ENCODE measurements at places on chromosomes 4 and X.
A peak's percentile ranks its signal among the peaks of the same experiment; 100 is the strongest.

DNA sequence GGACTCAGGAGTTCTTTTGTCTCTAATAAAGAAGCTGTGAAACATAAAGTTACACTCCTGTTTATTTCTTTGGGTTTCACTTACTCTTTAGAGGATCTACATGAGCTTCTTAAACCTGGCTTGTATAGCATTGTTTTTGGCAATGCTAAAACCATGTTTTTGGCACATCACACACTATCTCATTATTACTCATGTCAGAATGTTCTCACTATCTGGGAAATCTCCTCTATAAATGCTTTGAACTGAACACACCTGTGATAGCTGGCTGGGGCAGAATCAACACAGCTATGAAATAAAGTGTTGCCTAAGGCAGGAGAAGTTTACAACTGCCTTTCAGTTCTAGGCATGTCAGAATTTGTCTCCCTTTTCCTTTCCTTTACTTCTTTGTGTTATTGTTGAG, 52.6 kb downstream of the SULT1B1 start:
- no peak for DNase-seq

- no peak for DNase-seq
Observed at GRCh38 chr4:151035328-151035727, 20.2 kb upstream of the LRBA start.

DNA sequence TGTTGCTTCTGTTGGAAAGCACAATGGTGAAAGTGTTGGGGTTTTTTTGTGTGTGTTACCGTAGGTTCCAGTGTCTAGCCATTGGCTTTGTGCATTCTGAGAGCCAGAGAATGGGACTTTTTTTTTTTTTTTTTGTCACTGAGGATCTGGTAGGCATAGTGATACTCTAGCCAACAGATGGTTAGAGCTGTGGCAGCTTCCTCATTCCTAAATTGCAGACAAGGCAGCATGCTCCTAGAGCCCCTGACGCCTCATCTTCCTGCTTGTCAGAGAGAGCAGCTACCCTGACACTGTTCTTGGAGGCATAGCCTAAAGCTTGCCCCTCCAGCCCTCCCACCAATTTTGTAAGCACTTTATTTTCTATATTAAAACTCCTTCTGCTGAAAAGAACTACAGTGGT, 27.0 kb downstream of the ARHGEF9 start:
- no peak for DNase-seq

DNA sequence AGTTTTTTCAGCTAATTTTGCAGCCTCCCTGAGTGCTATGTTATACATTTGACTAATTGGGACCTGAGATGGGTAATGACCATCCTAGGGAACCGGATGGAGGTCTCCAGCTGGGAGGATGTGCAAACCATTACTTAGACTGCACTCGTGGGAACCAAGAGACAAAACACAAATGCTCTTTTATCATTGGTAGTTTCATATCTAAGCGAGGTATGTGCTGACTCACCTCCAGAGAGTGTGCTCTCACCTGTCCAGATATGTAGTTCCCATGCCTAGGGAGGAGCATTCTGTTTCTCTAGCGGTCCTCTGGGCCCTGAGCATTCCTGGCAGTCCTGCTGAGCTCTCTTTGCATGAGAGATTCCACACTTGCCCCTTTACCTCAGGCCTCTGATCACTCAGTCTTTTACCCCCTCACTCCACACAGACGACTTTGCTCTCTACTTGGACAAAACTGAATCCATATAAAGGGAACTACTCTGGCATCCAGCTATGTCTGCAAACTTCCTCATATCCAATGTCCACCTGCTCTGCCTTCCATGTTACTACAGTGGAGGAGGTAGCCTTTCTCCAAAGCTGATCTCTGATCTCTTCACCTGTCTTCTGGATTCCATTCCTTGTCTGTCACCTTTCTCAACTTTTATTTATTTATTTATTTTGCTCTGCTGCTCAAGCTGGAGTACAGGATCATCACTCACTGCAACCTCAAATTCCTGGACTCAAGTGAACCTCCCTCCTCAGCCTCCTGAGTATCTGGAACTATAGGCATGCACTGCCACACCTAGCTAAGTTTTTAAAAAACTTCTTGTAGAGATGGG, 88.4 kb downstream of the LRP2BP start:
- DNase-seq = no peak

DNA sequence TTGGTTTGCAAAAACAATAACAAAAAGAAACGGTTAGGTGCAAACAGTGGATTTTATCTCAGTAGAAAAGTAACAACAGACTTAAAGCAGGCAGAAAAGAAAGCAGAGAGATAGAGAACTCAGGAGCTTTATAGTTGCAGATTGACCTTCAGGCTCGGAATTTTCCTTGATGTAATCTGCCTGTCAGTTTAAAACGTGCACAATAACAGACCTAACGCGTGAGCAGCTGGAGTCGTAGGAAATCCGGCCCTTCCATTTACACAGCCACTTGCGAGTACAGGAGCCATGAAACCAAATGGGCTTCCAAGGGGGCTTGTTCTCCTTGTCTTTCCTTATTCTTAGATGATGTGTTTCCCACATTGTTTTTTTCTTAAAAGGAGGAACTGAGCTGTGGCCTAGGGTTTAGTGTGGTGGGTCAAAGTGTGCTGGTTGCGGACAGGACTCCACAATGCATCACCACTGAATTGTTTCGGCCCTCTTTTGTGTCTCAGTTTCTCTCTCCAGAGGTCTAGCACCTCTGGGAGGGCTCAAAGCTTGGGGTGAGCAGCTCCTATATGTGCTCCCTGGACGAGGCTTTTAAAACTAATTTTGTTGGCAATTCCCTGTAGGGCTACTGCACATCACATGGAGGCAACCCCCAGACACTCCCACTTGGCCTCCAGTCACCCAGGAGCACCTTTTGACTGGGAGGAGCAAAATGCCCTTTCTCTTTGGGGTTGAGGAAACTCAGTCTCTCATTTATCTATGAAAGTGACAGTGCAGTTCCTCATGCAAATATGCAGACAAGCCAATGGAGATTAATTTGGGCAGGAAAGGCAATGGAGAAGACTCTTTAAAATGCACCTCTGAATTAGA, 13.9 kb upstream of the MPP1 start:
- DNase-seq = no peak

DNA sequence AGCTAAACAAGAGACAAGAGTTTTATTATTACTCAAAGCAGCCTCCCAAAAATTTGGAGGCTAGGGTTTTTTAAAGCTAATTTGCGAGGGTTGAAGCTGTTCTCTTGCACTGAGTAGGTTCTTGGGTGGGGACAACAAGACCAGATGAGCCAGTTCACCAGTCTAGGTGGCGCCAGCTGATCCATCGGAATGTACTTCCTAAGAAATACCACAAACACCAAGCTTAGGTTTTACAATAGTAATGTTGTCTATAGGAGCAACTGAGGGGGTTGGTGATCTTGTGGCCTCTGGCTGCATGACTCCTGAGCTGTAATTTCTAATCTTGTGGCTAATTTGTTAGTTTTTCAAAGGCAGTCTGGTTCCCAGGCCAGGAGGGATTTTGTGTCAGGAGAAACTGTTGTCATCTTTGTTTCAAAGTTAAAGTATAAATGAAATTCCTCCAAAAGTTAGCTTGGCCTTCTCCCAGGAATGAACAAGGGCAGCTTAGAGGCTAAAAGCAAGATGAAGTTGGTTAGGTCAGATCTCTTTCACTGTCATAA, 130.6 kb downstream of the SLC7A11 start:
- no peak for DNase-seq

DNA sequence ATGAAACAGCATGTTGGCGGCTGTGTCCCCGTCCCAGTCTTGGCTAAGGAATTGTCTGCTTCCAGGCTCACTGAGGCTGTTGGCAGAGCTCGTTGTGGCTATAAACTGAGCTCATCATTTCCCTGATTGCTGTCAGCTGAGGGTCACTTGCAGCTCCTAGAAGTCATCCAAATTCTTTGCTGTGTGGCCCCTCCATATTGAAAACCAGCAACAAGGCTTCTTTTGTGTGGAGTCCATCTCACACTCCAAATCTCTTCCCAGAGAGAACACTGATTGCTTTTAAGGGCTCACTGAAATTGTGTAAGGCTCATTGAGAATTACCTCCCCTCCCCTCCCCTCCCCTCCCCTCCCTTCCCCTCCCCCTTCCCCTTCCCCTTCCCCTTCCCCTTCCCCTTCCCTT, 23.3 kb downstream of the TBC1D14 start:
- no peak for DNase-seq

DNA sequence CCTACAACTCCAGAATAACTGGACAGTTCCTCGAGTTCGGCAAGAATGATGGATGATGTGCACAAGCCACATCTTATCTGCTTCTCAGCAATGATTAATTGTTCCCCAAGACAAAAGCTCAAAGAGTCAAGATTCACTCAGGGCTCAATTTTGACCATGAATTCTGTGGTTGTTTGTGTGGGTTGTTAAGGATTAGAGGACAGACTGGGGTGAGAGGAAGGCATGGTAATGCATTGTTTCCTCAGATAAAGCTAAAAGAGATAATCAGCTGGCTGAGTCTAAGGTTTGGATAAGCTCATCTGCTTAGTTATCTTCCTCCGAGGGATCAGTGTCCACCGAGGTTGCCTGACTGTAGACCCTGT, 161.0 kb downstream of the CPEB2 start:
- DNase-seq = no peak

DNA sequence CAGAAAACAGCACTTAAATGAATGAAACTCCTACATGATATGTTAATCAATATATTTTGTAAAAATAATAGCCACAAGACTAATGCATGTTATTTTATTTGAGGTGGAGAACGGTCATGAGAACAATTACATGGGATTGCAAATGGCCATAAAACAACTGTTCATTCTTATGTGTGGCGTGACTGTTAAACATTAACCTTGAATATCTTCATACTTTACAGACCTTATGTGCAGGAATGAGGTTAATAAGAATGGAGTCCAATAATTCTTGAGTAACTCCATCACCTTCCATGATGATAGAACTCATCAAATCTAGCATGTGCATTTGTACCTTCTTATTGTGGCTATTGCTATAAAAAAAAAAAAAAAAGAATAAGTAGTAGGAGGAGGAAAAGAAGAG, 55.3 kb downstream of the PDS5A start:
- no peak for DNase-seq

DNA sequence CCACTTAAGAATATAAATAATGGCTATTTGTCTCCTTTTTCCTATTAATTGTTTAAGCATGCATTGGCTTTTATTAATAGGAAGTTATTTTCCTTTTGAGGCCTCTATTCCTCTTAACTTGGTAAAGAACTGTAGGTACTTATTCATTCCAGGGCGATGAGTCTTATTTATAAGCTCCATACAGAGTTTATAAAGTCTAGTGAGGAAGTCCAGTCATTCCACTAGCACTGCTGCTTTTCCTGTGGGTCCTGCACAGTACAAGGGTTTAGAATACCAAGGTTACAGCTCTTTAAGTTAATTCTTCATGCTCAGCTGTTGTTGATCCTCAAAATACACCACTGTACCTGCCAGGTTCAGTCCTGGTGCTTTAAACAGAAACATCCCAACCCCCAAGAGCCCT, 28.5 kb upstream of the WNK3 start:
- no peak for DNase-seq

DNA sequence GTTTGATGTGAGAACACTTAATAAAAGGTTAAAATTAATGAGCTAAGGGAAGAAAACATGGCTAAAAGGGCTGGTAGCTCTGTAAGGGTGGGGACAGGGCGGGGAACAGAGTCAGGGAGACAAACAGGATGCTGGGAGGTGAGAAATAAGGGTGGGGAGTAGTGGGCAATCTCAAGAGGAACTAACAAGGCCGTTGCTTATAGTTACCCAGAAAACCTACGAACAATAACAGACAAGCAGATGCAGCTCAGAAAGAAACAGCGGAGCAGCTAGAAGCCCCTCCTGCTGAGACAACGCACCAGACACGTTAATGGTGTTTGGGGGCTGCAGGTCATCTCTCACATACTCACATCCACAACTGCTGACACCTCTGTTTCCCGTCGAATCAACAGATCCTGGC, 9.7 kb upstream of the KLF3 start:
- no peak for DNase-seq

DNA sequence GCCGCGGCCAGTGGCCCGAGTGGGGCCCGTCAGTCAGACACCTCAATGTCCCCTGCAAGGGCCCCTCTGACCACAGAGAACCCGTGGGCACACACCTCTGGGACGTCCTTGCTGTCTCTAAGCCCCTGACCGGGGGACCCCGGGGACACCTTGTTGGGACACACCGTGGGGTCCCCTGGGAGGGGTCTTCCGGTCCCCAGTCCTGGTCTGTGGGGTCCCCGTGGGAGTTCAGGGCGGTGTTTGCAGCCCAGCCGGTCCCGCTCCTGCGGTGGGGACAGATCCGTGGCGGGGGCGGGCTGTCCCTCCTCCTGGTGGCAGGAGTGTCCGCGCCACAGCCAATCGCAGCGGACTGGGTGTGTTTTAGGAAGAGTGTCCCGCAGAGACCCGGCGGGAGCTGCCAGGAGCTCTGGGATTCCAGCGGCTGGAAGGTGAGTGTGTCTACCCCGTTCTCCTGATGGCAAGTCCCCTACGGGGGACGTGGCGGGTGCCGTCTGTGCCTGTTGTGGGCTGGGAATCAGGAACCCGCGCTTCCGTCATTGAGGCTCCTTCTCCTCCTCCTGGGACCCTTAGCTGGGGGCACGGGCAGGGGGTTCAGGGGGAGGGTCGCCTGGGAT, 5.1 kb upstream of the PLCXD1 start:
- DNase-seq = peak; percentile 22

GRCh38 chrX:42804524-42804923, 26.6 kb upstream of the PPP1R2C start:
- no peak for DNase-seq

- no peak for DNase-seq
Observed at GRCh38 chr4:2395584-2395983, 22.9 kb downstream of the ZFYVE28 start.

- no peak for DNase-seq
Observed at GRCh38 chr4:7238300-7238960, 46.1 kb downstream of the SORCS2 start.

- DNase-seq = no peak
Observed at GRCh38 chrX:7286168-7286837, 138.3 kb upstream of the PUDP start.

DNA sequence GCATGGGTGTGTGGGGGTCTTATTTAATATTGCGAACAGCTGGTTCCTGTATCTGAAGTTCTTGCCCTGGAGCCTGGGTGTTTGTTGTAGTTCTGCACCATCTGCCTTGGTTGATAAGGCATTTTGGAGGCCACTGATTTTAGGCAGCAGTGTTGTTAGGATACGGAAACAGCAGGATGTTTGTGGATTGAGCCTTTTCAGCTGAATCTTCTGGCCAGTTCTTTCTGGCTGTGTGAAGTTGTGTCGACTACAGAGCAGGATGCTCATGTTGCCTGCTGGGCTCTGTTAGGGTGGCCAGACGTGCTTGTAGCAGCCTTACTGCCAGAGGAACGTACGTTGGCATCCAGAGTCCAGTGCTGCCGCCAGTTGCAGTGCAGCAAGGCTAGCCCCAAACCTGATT, 134.2 kb downstream of the PTTG2 start:
- DNase-seq = no peak

DNA sequence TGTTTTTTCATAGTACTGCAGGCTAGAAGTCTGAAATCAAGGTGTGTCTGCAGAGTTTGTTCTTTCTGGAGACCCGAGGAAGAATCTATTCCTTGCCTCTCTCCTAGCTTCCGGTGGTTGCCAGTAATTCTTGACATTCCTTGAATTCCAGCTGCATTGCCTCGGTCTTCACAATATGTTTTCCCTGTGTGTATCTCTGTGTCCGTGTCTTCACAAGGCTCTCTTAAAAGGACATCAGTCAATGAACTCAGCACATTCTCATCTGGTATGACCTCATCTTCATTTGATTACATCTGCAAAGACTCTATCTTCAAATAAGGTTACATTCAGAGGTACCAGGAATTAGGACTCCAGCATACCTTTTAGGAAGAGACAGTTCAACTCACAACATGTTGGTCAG, 163.4 kb downstream of the BANK1 start:
- DNase-seq = no peak

- DNase-seq = no peak
Observed at GRCh38 chr4:41644288-41644914, 104.1 kb downstream of the PHOX2B start.

All from activated gamma-delta T cell treated with anti-CD3 and anti-CD28 coated beads, Interleukin-2, amount 50 U/mL, for 16 hours (primary cell).